ENCODE measurements at places on chromosomes 11 and 22. TPM values are rescaled to one million over a fixed set of nuclear protein-coding genes. Genes with fewer than 3 reads are reported as not detected.

DNA sequence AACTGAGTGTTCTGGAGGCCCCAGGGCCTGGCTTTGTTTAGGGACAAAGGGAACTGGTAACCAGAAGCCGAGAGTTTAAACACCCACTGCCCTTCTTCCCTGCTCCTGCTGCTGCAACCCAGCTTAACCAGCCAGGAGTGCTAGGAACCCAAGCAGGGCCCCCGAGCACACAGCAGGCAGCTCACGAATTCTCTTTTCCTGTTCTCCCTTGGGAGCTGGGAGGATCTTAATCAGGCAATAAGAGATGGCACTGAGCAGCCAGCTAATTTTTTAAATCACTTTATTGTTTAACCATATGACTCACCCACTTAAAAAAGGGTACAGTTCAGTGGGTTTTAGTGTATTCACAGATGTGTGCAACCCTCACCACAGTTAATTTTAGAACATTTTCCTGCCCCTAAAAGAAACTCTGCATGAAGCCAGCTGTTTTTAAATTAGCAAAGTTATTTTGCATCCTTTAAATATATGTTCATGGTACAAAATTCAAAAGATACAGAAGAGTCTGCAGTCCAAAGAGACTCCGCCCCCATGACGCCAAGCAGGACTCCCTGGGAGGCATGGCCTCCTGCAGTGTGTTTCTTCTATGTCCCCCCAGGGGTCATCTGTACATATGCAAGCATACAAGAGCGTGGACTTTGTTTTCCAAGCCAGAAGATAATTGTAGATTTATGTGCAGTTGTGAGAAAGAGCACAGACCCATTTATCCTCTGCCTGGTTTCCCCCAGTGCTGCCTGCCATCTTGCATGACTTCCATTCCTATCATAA is 18.9 kb upstream of the PPP6R3 start:
- DNase-seq = peak; percentile 64

GRCh38 chr11:116771935-116772334 is 852 bp downstream of the BUD13 start:
- no peak for DNase-seq

PRRG4 gene
- 1.7 TPM for total RNA-seq

LMO2 gene
- total RNA-seq = 6.0 TPM

TRIM48 gene
- not detected for total RNA-seq

All from Daoy (cell line).